ENCODE measurements at places on chromosomes 12 and 14.

DNA sequence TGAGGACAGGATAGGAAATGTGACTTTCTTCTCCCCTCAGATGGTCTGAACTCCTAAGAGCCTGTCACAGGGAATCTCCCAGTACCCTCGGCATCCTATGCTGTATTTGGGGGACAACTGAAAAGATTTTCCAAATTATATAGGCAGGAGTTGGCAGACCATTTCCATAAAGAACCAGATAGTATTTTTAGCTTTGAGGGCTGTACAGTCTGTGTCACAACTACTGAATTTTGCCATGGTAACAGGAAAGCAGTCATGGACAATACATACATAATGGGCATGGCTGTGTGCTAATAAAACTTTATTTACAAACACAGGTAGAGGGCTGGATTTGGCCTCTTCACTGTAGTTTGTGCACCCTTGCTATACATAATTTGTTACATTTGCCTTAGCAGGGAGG lies 30.4 kb upstream of the TMEM132C start:
- DNase-seq, result no peak

DNA sequence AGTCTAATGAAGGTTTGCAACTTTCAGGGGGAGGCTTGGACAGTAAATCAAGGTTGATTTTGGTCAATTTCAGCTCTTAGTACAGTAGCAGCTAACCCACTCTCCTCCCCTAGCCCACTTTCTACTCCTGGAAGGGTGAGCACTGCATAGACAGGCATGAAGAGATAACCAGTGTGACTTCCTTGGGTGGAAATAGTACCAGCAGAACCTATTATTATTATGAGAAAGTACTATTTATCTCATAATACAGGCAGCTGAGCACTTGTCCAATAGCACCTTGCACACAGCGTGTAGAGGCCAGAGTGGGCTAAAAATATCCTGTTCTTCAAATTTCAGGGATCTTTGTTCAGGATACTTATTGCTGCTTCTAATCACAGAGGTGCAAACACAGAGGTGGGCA lies 96.2 kb upstream of the FKBP4 start:
- DNase-seq, result no peak

- no peak for DNase-seq
These were observed 754.5 kb downstream of the TMEM121 start for GRCh38 chr14:106280876-106281275.

DNA sequence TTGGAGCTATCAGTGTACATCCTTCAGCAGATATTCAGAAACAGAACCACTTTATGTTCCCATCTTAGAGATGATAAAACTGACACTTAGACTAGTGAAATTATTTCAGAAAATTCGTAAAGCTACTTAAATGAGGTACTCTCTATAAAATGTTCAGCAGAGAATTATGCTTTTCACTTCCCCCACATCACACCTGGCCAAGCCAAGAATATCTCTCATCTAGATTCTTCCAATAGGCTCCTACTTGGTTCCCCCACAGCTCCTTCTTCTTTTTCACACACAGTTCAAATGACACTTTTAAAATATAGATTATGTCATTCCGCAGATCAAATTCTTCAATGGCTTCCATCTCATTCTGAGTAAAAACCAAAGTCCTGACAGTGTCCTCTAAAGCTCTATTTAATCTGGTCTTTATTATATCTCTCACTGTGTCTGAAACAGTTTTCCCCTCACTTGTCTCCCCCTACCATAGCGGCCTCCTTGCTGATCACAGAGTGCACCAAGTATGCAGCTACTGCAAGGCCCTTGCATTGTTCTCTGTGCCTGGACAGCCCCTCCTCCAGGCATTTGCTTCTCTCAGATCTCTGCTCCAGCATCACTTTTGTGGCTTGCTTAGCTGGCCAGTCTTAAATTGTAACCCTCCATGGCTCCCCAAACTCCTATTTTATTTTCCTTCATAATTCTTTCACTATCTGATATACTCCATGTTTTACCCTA lies 736.8 kb upstream of the USP15 start:
- DNase-seq, result no peak

DNA sequence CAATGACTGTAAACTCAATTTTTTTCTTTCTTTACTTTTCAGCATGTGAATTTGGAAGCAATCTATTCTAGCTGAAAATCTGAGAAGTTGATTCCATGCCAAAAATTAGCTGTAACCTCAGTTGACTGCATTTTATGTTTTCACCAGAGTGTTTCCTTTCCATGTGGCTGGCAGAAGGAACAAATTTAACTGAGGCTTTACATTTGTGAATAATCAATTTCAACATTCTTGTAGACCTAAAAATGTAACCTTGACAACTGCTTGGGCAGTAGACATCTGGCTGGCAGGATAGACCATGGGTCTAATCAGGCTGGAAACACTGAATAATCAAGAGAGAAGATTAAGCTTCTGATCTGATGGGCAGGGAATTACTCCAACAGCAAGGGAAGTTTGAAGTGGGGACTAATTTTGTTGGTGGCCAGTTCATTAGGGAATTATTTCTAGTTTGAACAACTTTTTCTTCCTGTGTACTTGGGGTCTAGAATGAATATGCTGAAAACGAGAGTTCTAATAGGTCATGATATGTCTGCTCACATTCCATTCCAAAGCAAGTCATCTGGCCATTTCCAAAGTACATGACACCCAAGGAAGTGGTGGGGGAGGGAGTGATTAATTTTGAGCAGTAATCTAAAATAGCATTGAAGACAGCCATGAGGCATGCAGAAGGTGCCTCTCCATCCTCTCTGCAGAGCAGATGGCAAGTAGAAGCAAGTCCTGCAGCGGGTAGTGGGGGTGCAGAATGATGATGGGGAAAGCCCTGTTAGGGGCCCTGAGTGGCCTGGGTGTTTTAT lies 68.2 kb downstream of the ATP23 start:
- no peak for DNase-seq

DNA sequence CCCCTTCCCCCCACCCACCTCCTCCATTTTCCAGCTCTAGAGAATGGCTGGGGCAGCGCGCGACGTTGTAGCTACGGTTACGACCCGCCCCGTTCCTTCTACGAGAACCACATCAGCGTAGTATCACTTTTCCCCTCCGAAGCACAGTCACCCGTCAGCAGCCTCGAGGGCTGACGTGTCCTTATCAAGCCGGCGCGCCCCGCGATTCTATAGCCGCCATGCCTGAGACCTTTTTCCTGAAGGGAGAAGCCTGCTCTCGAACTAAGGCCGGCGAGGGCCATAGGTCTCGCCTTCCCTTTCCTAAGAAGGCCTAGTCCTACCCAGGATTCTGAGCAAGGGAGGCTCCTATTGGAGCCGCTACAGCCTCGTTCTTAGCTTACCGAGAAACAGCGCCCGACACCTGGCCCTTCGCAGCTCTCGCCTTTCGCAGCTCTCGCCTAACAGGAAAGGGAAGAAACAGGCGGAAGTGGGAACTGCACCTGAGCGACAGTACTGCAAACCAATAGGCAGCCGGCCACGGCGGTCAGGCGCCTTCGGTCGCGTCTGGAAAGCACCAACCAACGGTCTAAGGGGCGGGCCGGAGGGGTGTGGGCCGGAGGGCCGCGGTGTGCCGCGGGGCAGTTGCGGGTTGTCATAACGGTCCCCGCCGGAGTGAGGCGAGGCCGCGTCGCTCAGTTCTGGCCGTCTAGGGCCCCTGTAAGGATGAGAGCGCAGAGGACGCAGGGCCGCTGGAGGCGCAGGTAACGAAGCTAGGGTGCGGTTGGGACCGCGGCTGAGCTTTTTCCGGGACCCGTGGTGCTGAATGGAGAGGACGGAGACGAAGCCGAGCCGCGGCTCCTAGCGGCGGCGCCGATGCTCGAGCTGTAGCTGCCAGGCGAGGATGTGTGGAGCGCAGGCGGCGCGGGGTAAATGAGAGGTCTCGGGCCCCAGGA lies at the start of the genes MGAT2 and RPL36AL:
Gene MGAT2, plus strand, starts transcription at position 618 of the 932 bp plus-strand sequence. CDS start 470 bp downstream, outside the sequence.
Gene RPL36AL, minus strand, starts transcription at position 445 of the 932 bp plus-strand sequence. CDS start 1,522 bp downstream, outside the sequence.
- peak; percentile 90 for DNase-seq

DNA sequence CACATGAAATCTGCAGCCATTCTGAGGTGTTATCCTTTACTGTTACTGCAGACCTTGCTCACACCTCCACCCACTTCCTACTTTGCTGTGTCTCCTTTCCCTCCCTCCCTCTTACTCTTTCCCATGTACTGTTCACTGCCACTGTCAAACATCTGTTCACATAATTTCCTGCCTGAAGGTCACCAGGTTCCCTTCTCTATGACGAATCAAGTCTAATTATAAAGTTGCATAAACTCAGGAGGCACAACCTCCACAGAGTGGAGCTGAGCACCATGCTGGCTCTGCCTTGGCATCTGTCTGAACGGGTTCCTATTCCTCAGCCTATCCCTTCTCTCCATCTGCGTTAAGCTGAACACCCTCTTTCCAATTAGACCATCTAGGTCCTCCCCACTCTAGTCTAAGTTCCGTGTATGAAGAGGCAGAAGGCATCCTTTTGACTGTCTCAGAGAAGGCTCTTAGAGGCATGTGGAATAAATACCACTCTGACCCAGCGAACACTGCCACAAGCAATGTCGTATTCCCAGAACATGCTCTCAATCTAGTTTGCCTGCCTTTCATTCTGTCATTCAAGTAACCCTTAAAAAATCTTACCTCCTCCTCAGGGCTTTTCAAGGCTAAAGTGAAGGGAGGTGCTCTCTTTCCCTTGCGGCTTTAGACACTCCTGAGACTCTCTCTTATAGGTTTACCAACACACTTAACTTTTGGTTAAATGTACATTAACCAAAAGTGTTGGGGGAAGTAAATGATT lies 48.7 kb downstream of the ACADS start:
- no peak for DNase-seq

- no peak for DNase-seq
These were observed 795.5 kb downstream of the C12orf50 start for GRCh38 chr12:87233671-87234070.

DNA sequence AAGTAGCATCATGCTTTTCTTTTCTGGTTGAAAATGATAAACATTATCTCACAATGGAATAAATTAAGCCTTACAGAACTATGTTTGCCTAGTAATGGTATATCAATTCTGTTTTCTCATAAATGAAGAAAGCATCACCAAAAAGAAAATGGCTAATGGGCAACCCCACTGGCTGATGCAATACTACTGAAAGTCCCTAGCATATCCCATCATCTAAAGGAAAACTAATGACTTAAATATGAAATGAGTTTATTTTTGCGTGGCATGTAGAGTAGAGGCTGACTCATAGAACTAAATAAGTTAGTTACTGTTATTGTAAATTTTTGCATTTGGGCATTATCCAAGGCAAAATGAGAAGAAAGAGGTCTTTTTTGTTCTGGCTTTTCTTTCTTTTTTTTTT lies 1156.3 kb upstream of the SEL1L start:
- no peak for DNase-seq
